H7 (cell line): ENCODE measurements at places on chromosomes 12 and 14.

DNA sequence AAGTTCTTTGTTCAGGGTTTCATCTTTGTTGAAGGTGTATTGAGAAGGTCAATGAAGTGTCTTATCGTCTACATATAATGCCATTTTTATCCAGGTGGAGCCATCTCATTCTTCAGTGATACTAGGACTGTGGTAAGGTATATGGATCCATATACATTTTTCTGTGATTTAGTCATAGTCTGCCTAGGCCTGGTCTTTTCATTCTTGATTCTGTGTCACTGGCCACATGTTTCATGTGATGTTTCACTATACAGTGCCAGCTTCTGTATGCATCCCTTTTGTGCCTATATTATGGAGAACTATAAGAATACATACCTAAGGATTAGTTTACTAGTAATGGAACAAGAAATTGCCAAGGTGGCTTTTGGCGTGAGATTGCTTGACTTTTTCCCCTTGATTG, 40.5 kb downstream of the VEZT start:
- DNase-seq: no peak

- DNase-seq: no peak
These were observed 9.5 kb upstream of the RERG start for GRCh38 chr12:15230751-15231150.

GRCh38 chr12:25250744-25251730, at the start of gene KRAS:
Gene KRAS (minus strand): TSS chr12:25250929.
- peak; percentile 95 for DNase-seq

- DNase-seq: no peak
These were observed 35.1 kb upstream of the SRRM4 start for GRCh38 chr12:118946256-118946655.

- no peak for DNase-seq
These were observed 2.6 kb upstream of the PRKD1 start for GRCh38 chr14:29930283-29930682.

- no peak for DNase-seq
These were observed 35.6 kb upstream of the ANKS1B start for GRCh38 chr12:100020370-100020769.

GRCh38 chr14:99192830-99193229, 79.2 kb downstream of the BCL11B start:
- DNase-seq: no peak

- no peak for DNase-seq
These were observed 214.8 kb downstream of the CHST11 start for GRCh38 chr12:104671409-104672095.

GRCh38 chr12:10268037-10268436, 39.6 kb upstream of the KLRD1 start:
- DNase-seq: no peak

GRCh38 chr12:53053218-53054111, 3.6 kb downstream of the TNS2 start:
- peak; percentile 88 for DNase-seq

GRCh38 chr14:87184180-87184579, 808.8 kb downstream of the GALC start:
- no peak for DNase-seq

- no peak for DNase-seq
These were observed 189.2 kb upstream of the DIO3 start for GRCh38 chr14:101371799-101372793.

DNA sequence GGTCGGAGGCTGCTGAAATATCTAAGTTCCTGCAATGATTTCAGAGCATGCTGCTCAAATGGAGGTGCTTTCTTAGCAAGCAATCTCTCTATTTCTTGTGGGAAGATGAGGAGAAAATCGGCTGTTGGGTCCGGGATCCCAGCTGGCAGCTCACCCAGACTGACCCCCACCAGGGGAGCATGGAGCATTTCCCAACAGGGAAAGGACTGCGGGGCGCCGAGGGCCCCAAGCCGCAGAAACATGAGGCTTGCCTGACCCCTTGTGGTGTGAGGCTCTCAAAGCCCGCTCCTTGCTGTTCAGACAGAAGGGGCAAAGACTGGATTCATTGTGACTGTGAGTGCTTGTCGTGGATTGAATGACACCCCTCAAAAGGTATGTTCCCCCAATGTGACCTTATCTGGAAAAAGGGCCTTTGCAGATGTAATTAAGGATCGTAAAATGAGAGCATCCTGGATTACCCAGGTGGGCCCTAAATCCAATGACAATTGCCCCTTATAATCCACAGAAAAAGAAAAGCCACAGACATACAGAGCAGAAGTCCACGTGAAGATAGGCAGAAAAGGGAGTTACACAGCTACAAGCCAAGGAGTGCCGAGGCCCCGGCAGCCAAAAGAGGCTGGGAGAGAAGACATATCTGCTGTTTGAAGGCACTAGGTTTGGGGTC, 116.3 kb upstream of the VASH1 start:
- DNase-seq: peak; percentile 71

GRCh38 chr12:86662464-86662863, 406.3 kb upstream of the MGAT4C start:
- DNase-seq: no peak

- DNase-seq: no peak
These were observed 2.1 kb downstream of the OR6C70 start for GRCh38 chr12:55467836-55468235.

GRCh38 chr12:98793121-98793520, 148.0 kb downstream of the APAF1 start:
- no peak for DNase-seq

DNA sequence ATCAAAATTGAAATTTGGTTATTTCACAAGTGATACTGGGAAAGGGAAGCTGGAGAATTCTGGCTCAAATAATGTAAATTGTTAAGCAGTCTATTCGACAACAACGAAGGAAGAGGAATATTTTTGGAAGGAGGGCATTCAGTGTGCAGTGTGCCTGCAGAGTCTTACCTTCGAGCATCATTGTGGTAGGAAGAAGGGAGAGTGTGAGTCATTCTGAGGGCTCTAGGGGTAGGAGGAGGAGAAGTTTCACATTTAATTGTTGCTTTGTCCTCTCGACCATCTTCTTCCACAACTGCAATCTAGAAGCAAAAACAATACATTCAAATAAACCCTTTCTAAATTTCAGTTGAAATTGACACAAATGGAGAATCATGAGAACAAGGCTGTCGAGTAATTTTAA, 263.0 kb downstream of the ACSS3 start:
- no peak for DNase-seq

DNA sequence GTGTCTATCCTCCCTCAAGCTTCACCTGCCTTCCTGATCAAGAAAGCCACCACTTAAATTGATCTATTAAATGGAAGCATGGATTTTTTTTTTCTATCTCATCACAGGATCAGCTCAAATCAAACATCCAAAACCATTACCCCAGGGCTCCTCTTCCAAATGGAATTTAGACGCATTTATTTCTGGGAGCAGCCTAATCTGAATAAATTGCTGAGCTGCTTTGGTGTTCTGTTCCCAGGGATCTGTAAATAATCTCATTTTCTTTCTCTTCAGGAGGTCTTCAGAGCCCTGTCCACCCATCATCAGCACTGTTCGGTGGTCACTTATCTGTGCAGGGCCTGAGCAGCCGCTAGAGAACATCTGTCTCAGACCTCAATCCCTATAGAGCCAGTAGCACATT, 695.4 kb upstream of the TMEM132C start:
- DNase-seq: no peak

GRCh38 chr12:13208533-13209435, 12.3 kb downstream of the EMP1 start:
- peak; percentile 26 for DNase-seq

DNA sequence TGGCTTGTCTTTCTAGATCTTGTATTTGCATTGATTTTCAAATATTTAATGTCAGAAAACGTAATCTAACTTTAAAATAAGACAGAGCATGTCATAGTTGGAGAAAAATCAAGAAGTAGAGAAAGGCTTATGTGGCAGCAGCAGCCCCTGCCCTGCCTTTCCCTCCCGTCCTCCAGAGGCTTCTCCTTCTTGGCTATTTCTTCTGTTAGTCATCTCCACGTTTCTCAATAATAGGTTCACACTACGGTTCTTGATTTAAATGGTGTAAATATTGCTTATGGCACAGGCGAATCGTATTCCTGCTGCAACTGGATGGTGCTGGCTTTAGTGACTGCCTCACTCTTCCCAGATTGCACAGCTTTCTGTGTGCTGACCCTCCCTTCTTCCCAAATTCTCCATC, 42.8 kb downstream of the SLC8B1 start:
- DNase-seq: no peak

- DNase-seq: no peak
These were observed 3.7 kb downstream of the NFKBIA start for GRCh38 chr14:35400648-35401421.

GRCh38 chr12:3641428-3642018, 111.4 kb downstream of the CRACR2A start:
- no peak for DNase-seq

DNA sequence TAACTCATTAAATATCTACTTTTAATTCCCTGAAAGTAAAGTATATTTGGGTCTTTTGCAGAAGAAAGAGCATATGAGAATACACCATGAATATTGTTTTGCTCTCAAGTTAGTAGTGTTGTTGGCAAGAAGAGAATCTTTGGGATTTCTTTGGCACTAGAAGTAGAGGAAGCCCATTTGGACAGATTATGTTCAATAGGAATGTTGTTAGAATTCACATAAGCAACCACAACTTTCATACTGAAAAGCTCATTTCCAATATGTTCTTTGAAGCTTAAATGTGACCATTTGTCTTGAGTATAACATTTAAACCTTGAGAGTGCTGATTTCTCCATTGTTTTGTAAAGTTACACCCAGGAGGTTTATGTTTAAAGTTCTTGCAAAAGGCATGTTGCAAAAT, 37.6 kb downstream of the PLEKHG7 start:
- no peak for DNase-seq

DNA sequence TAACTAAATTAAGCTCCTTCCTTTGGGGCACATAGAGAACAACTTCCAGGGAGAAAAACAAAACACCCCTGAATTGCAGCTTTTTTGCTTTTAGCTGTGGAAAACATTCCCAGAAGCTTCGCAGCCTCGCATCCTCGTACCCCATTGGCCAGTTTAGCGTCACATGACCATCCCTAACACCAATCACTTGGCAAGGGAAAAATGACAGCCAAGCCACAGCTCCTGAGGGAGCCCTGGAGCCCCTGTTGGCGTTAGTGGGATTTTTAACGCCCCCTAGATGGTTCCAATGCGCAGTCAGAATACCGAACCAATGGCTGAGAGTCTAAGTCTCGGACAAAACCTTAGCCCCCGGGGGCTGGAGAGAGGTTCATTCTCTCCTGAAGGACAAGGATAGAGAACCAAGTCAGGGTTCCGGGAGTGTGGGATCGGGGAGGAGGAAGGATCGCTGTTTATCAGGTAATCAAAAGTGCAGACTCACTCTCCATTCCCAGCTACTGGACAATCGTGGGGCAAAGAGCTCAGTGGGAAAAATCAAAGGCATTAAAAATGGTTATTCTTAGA, 135.6 kb upstream of the HIF1A start:
- peak; percentile 61 for DNase-seq

DNA sequence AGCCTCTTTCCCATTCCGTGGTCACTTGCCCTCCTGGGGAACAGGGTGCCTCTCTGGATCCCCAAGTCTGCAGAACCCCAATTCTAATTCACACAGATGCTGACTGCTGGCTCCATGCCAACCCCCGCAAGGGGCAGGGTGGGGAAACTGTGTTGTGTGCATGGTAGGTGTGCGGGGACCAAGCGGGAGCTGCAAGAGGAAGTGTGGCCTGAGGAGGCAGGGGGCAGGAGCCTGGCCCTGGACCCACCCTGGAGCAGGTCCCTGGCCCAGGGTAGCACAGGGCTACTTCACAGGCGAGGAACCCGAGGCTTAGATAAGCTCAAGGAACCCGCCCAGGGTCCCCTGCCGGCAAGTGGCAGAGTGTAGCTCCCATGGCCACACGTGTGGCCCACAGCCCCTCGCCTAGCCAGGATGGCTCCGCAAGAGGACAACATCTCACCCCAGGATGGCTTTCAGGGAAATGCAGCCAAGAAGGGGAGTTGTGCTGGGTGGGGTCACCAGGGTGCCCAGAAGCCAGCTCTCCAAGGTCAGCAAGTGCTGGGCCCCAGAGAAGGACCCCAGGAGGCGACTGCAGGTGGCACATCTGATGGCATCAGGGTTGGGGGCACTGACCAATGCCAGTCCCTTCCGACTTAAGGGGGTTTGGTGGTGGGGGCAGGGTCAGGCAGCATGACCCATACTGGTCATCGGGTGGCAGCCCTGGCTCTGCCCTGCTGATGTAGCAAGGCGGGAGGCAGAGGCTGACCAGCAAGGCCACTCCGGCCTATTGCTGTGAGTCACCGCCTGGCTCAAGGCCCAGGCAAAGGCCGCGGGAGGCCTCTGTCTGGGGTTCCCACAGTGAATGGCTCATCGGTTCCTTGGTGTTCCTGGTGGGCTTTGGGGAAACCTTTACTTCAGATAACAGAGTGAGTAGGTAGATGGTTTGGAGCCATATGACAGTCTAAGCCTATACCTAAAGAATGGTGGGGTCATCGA, 37.3 kb upstream of the EML1 start:
- DNase-seq: peak; percentile 41

DNA sequence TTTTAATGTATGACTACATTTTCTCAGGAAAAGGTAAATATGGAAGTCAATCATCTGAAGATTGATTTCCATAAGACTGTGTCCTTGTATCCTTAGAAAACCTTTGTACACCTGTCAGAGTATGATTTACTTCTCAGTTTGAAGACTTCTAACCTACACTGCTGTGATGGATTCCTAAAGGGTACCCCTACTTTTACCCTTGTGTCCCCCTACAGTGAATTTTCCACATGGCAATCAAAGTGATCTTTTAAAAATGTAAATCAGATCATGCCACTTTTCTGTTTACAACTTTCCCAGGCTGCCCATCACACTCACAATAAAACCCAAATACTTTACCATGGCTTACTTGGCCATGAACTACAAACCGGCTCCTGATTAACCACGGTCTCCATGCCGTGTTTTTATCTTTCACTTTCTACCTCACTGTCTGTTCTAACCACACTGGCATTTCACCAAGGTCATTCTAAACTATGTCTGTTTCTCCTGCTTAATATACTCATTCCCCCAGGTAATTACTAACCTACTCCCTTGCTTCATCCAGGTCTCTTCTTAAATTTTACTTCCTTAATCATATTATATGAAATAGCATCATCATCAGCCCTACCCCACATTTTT, 8.1 kb downstream of the DNAI7 start:
- no peak for DNase-seq

DNA sequence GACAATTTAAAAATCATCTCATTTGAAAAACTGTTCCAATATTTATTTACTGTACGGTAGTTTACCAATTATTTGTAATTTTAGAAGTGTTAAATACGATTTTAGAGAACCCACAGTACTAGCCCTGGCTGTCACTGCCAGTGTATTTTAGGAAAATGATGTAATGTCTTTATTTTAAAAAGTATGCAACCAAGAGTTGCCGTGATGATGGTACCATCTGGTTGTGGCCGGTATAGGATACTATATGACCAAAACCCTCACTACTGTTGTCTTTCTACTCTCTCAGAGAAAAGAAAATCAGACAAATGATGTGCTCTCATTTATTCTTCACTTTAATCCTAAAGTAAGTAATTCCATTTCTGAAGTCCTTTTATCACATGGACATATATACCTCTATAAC, 395.0 kb downstream of the FOXG1 start:
- DNase-seq: no peak
